ENCODE measurements at places on chromosomes 7 and 10.

- no peak for DNase-seq
Observed at GRCh38 chr10:4649886-4650508, 176.0 kb upstream of the AKR1E2 start.

- peak; percentile 47 for DNase-seq
Observed at GRCh38 chr7:140005754-140006503, 56.8 kb downstream of the PARP12 start.

- peak; percentile 95 for DNase-seq
Observed at GRCh38 chr10:128035557-128035973, 90.7 kb downstream of the MKI67 start.

GRCh38 chr10:111522551-111522950, 445.7 kb downstream of the ADRA2A start:
- DNase-seq: no peak

DNA sequence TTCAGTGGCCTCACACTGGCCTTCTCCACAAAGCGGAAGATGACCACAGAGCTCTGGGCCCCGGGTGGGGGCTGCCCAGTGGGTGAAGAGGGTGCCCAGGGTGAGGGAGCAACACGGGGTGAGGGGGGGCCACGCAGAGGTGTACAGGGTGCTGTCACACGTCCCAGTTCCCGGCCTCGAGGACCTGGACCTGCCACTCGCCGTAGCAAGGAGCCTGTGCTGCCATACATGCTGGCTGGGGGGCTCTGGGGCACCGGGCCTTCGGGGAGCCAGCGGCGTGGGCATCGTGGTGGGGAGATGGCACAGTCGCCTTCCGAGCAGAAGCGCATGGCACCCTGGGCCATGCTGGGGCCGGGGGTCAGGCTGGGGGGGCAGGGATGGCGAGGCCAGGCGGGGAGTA, 1.9 kb downstream of the PSD start:
- DNase-seq: no peak

DNA sequence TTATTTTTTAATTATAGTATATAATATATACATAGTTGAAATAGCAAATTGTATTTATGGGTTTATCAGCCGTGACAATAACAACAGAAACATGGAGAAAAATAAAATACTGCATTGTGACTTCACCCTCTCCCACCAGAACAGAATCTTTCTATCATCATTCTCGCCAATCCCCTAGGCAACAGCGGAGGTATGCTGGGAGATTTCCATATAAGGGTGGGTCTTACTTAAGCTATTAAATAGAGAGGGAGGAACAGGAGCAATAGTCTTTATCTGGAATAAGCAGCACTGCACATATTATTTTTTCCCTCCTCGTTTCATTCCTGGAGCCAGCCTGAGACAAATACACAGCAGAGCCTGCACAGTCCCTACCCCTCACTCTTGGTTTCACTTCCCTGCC, 1214.9 kb downstream of the XPNPEP1 start:
- no peak for DNase-seq
